ENCODE measurements at places on chromosomes 12 and 14. TPM values are rescaled to one million over a fixed set of nuclear protein-coding genes. Genes with fewer than 3 reads are reported as not detected.

AQP2 gene
- not detected for total RNA-seq

TEX52 gene
- total RNA-seq = not detected

ATXN3 gene
- 33.7 TPM for total RNA-seq

CIROP gene
- not detected for total RNA-seq

CCDC85C gene
- total RNA-seq = 7.2 TPM

DTX1 gene
- 0.15 TPM for total RNA-seq

KCNK10 gene
- total RNA-seq = not detected

BIN2 gene
- not detected for total RNA-seq

LRRC43 gene
- 1.7 TPM for total RNA-seq

CELA1 gene
- total RNA-seq = not detected

RAPGEF3 gene
- total RNA-seq = not detected

DACT1 gene
- 10.5 TPM for total RNA-seq

CBLN3 gene
- 0.46 TPM for total RNA-seq

GPR65 gene
- 0.67 TPM for total RNA-seq

PRIMA1 gene
- total RNA-seq = not detected

GLI1 gene
- total RNA-seq = 0.36 TPM

FOS gene
- total RNA-seq = 55.2 TPM

PDZRN4 gene
- total RNA-seq = not detected
